GM23248 (cell line): ENCODE measurements at places on chromosomes 7 and 10.

- no peak for DNase-seq
These were observed 284.0 kb downstream of the AUTS2 start for GRCh38 chr7:69882269-69882668.

GRCh38 chr7:84533182-84533581, 338.6 kb upstream of the SEMA3A start:
- DNase-seq, result no peak

DNA sequence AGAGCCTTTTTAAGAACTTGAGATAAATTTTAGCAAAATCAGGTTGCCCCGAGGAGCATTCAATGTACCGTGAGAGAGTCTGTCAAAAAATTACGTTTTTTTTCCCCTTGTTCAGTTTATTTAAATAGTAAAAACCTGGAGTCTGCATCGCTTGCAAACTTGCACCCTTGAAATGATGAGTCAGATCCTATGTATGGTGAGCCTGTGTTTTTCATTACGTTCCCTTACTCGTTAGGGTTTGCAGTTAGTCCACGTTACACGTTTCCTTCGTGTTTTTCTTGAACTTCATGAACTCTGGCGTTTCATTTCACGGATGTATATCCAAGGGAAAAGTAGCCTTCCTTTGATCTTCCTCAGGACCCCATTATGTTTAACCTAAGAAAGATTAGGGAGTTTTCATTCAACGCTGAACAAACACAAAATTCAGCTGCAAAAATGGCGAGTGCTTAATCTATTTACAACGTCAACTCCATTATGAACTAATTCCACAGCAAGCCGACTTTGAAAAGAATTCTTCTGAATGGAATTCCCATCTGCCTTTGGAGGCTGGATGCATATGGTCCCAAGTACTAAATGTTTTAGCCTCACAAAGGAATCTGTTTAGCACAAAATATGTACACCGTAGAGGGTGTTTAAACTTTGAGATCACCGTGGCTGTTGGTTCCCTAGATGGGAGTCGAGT, 182.4 kb downstream of the MYOF start:
- DNase-seq, result no peak

GRCh38 chr10:91335147-91335546, 75.0 kb upstream of the HECTD2 start:
- DNase-seq, result no peak

GRCh38 chr7:83793558-83793957, 144.6 kb upstream of the SEMA3E start:
- no peak for DNase-seq

DNA sequence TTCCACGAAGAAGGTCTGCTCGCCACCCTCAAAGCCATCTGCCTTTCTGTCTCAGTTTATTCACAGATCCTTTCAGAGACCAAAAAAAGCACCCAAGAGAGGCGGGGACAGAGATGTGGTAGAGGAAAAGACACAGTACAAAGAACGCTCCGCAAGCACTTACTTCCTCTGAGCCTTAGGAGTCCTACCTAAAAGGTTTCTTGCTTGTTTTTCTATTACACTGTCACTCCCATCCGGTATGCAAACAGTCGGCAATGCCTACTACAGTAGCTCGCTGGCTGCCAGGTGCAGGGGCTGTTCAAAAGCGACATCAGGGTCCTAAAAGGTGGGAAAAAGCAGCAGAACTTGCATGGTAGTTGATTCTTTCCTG, 816 bp downstream of the TECPR1 start:
- no peak for DNase-seq

GRCh38 chr10:48556065-48556464, 48.8 kb downstream of the ARHGAP22 start:
- DNase-seq, result no peak

DNA sequence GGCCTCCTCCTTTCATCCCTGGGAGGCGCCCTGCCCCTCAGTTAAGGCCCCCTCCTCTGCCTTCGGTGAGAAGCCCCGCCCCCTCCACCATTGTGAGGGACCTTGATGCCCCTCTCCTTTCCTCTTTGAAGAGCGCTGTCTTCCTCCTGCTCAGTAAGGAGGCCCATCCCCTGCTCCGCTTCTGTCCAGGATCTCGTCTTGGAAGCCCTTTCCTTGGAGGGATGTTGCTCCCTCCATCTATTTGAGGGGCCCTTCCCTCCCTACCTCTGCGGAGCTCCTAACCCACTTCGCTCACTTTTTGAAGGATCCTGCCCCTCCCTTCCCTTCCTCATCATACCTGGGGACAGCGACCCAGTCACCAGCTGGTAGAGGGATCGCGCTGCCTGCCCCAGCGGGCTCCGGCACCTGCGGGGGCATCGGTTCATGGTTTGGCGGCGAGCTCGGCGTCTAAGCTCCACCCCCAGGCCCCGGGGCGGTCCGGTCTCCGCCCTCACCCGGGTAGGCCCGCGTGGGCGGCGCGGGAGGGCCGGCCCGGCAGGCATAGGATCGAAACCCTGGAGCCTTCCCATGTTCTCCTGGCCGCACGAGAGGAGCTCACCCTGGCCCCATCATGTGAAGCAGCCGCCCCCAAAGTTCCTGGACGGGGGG, 4.1 kb downstream of the KCNIP2 start:
- DNase-seq, result peak; percentile 65

- no peak for DNase-seq
These were observed 19.1 kb downstream of the SEMA3A start for GRCh38 chr7:84175461-84175860.
